ENCODE measurements at places on chromosomes 3 and 15.

- DNase-seq, result no peak
Observed at GRCh38 chr3:52126036-52126435, 28.2 kb downstream of the POC1A start.

DNA sequence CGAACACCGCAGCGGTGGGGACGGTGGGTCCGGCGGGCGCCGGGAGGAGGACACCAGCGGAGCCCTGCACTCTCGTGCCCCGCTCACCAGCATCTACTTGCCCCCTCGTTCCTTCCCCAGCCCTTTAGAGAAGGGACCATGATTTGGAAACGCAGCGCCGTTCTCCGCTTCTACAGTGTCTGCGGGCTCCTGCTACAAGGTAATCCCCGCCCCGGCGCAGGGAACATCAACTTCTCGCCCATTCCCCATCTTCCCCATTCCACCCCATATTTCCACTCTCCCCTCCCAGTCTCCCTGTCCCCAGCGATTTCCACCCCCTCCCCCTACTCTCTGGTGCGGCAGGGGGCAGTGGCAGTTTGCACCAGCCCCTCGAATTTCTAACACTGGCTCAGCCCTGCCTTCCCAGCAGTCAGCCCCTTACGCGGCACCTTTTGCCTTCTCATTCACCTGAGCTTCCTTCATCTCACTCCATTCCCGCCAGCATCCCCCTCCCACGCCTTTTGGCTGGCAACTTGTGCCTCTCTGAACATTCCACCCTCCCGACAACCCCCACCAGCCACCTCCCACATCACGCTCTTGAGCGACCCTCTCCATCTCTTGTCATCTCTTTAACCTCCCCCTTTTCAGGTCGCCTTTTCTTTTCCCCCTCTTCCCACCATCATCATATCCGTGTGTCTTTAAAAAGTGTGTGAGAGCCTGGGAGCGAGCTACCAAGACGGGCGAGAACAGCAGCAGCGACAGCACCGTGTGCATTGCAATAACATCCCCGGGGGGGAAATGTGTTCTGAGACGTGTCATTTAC lies 882 bp downstream of the CADM2 start:
- no peak for DNase-seq

GRCh38 chr3:177817751-177818150 lies 620.5 kb upstream of the TBL1XR1 start:
- no peak for DNase-seq

DNA sequence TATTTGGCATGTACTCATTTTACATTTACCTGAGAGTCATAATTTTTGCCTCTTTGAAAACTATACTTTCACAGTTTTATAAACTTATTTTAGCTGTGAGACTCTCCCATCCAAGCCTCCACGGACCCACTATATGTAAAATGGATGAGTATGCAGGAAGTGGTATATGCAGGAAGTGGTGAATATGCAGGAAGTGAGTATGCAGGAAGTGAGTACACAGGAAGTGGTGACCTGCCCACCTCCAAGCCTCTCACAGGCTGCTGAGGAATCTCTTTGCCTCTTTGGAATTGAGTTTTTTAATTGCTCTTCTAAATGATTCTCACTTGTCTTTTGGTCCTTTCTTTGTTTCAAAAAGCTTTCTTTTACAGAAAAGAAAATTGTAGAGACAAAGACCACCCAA lies 85.2 kb downstream of the KBTBD8 start:
- no peak for DNase-seq

GRCh38 chr3:55333046-55333445 lies 154.1 kb downstream of the WNT5A start:
- DNase-seq, result no peak

- DNase-seq, result no peak
Observed at GRCh38 chr3:174409086-174409743, 449.9 kb upstream of the NAALADL2 start.

DNA sequence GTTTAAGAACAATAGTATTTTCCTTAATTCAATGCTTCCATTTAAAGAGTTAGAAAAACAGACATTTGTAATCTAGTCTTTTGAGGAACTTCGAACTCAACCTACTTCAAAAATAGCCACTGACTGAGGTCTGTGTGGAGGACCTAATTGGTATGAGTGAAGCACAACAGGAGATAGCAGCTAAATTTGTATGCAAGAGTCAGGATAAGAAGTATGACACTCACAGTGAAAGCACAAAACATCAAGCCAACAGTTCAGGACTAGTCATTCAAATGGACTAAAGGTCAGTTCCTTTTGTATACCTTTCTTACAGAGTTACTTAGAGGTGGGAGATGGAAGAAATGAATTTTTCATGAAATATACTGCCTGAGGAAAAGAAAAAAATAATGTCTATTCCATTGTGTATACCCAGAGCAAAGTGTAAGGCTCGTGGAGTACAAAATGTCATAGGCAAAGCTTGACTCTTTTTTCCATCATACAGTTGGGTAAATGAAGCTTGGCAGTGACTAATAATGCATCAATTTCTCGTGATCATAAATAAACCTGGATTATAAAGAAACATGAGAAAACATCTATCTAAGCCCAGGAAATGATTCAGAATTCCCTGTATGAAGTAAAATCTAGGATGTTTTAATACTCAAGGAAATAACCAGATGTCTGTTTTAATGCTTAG lies 1005.2 kb upstream of the CADM2 start:
- DNase-seq, result no peak

DNA sequence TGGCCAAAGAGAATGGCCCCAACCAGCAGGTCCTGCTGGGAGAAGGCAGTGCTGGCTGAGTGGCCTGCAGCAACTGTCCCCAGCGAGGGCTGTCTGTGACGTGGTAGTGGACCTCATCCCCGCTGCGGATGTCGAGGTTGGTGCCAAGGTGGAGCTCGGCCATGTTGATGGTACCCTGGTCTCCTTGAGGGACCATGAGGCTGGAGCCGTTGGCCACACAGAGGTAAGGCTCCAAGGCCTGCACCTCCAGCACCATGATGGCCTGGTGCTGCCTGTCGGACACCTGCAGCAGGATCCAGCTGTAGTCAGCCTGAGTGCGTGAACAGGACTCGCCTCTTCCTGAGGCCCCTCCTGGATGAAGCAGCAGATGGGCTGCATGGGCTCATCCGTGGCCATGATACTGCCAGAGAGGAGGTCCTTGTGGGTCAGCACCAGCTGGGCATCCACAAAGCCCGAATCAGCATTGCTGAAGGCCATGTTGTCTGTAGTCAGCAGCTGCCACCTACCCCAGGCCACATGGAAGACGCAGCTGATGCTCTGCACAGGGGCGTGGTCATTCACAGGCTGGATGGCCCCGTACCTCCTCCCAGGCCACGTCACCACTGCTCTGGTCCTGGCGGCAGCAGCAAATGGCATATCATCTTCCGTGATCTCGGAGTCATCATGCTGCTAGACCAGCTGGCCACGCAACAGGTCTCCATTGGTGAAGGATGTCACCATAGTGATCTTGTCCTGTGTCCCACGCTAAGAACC lies 167.5 kb downstream of the GOLGA6L4 start:
- no peak for DNase-seq

- no peak for DNase-seq
Observed at GRCh38 chr3:98573181-98573728, 20.2 kb downstream of the CPOX start.

- no peak for DNase-seq
Observed at GRCh38 chr3:105686278-105686897, 182.4 kb downstream of the CBLB start.

DNA sequence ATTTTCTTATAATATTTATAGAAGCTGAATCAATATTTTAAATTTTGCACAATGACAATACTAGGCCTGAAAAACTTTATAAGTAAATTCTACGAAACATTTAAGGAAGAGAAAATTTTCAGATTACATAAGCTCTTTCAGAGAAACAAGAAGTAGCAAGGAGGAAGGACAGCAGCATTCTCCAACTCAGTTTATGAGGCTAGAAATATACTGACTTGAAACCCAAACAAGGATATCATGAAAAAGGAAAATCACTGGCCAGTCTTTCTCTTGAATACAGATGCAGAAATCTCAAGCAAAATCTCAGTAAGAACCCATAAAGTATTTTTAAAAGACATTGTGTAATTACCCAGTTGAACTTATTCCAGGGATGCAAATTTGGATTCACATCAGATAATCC lies 121.3 kb downstream of the STAC start:
- peak; percentile 73 for DNase-seq

- DNase-seq, result no peak
Observed at GRCh38 chr3:177133860-177134815, 63.1 kb downstream of the TBL1XR1 start.

DNA sequence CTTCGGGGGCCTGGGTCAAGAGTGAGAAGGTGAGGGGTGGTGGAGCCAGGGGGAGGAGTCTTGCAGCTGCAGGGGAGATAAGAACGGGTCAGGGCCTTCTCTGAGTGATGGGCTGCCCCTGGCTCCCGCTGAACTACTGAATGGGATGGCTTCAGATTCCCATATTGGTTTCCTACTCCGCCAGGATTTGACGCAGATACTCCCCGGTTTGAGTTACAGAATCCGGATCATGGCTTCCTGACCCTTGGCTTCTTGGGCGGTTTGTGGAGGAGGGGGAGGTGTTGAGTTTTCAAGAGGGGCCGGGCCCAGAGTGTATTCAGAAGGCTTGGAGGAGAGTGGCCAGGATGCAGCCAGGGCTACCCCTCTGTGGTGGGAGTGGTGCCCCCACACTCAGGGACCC lies 119.9 kb upstream of the ATP2B2 start:
- no peak for DNase-seq

DNA sequence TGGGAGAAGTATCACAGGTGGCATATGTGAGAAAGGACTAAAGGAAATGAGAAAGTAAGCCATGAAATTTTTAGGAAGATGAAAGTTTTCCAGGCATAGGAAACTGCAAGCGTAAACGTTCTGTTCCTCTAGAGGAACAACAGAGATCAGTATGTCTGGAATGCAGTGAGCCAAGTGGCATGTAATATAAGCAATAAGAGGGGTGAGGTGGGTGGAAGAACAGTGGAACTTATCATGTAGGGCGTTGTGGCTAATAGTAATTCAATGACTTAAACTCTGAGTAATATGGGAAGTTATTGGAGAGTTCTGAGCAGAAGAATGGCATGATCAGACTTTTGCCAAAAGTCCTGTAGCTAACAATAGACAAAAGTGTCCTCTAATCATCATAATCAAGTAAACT lies 902.9 kb downstream of the EPHA3 start:
- DNase-seq, result no peak

DNA sequence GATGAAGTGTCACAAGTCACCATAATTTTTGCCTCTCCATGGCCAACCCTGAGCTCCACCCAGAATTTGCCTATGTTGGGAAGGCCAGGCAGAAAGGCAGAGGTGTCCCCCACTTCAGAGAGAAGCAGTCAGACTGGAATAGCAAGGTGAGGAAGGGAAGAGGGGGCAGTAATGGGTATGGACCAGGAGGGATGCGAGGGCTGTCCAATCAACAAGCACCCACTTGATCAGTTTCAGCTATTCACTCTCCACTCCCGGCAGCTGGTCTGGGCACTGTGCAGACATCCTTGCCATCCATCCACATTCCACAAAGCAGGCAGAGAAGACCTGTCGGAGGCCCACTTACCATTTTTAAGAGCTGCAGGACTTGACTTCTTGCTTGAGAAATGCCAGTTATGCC lies 43.5 kb upstream of the CTNNB1 start:
- no peak for DNase-seq

DNA sequence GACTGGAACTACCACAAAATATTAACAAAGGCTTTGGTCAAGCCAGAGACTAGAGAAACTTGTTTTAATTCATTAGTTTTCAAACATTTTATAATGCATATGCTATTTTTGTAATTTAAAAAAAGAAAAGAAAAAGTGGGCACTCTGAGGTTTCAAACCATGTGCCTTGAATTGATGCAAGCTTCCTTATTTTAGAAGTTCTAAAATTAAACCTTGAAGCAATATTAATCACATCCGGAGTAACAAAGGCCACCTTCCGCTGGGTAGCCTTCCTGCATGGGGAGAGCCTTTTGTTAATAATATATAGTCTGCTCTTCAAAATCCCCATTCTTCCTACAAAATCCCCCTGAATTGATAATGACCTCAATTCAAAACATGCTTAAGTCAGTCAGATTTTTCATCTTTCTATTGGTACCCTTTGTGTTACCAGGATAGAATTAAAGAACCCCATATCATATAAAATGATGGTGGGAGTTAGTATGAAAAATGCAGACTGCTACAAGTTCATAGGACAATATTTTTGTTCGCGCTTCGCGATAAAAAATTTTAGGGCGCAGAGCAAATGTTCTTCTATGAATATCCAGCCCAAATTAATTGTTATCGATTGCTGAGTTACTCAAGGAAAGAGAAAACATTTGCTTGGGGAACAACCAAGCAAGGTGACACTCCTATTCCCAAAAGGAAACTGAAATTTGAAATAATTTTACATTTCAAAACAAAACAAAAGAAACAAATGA lies 30.6 kb downstream of the LDHAL6B start:
- no peak for DNase-seq

DNA sequence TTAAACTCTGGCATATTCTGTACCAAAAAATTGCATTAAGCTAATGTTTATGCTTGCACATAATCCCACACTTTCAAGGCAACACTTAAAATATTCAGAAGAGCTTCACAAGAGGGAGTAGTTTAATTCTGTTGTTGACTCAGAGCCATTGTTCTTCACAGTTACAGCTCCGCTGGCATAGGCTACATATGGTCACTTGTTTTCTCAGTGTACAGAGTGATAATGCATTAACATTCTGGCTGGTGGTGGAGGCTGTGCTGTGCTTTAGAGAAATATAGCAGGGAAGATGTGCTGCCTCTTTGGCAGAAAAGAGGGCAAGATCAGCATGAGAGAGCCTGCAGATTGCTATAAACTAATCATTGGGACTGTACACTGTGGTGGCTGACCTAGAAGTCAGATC lies 13.3 kb downstream of the NLGN1 start:
- no peak for DNase-seq

GRCh38 chr15:81560405-81560804 lies 186.4 kb upstream of the TMC3 start:
- no peak for DNase-seq

GRCh38 chr15:52651114-52651513 lies 28.1 kb downstream of the ATOSA start:
- no peak for DNase-seq

DNA sequence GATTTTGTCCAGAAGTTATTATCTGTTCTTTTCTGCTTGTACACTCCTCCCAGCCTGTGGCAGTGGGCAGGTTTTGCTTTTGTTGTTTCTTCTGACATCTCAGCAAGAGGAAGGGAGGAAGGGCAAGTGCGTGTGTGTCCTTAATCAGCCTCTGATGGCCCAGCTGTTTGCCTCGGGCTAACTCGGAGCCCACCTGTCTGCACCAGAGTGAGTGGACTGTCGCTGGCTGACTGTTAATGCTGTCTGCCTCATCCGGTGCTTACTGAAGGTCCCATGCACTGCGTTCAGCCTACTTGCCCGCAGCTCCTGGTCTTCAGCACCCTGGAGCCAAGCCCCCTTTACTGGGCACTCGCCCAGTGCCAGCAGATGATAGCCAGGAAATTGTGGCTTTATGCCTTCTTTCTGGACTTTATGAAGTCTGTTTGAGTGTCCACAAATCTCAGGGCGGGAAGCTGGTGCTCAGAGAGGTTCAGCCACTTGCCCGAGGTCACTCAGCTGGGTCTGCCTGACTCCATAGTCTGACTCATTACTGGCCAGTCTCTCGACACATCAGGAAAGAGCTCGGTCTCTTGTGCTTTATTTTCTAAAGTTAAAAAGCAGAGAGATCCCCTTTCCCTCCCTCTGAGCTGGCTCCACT lies 89.5 kb downstream of the CHRNA7 start:
- no peak for DNase-seq

GRCh38 chr3:61943975-61944374 lies 382.6 kb downstream of the PTPRG start:
- no peak for DNase-seq
